Effector CD4-positive, alpha-beta T cell (primary cell): ENCODE measurements at places on chromosomes 1 and 21.

DNA sequence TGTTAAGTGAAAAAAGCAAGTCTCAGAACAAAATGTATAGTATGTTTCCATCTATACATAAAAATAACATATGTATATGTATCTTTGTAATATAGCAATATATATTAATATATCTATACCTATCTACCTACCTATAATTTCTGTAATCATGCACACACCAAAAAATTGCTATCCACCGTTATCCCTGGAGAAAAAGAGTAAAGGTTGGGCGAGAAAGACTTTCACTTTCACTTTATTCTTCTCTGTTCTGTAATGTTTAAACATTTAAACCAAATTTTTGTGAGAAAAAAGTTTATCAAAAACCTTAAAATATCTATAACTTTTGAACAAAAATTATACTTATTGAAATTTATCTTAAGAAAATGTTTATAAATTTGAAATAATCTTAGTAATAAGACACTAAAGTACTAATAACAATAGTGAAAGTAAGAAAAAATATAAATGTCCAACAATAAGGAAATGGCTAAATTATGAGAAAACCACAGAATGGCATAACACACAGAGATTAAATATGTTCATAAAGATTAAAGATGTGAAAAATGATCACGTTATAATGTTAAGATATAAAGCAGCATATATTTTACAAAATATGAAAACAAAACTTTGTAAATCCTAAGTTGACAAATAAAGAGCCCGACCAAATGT is 74.0 kb upstream of the LRRC53 start:
- DNase-seq: no peak

DNA sequence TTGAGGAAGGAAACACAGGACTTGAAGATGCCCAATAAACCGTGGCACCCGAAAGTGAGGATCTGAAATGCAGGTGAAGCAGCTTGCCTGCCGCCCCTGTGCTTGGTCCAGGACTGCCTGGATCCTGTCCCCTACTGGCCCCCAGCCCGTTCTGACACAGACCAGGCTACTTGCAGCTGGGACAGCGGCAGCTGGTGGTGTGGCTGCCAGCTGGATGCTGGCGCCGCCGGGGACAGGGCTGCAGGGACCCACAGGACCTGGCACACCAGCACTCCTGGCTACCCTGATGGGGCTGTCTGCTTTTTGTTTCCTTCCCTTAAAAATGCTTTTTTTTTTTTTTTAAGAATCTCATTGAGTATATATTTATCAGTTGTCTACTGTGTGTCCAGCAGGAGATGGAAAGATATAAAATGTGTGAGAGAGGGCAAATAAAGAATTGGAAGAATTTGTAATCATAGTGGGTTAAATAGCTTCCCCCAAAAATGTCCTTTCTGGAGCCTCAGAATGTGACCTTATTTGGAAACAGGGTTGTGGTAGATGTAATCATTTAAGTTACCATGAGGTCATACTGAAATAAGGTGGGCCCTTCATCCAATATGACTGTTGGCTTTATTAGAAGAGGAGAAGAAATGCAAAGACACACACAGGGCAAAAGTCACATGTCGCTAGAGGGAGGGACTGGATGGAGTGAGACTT is 165.6 kb downstream of the DSCAM start:
- DNase-seq: no peak

- DNase-seq: no peak
Observed at GRCh38 chr1:219733511-219734174, 120.7 kb upstream of the ZC3H11B start.

DNA sequence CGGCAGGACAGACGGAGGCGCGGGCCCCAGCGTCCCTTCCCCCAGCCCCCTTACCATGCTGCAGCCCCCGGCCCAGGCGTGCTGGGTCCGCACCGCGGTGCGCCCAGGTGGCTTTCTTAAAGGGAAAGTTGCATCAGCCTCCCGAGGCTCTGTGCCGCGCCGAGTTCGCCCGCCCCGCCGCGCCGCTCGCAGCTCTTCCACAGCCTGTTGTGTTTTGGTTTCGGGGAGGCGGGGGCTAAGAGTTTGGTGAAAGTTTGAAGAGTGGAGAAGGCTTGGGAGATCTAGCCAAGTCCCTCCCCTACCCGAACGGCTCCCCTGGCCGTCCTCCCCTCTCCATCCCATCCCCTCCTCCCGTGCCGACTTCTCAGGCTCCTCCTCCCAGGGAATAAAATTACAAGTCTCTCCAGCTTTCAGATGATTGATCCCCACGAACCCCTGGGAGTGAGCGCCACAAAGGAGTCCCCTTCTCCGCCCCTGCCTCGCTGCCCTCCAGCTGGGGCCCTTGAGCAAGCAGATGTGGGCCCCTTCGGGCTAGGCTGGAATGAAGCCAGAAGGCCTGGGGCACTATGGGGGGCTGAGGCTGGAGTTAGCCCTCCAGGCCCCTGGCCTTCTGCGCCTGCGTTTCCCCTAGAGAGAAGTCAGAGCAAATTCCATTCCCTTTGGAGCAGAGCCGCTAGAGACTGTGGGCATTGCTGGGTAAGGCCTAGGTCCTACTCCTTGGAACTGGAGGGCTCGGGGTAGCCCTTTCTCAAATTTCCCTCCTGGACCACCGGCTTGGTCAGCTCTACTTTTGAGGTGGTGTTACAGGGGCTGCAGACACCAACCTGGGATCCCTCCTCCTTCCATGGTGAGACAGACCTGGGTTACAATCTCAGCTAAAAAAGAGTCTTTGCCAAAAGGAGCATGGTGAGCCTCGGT is at the start of gene SLC6A9:
TSS of gene SLC6A9 (minus strand) at position 211 of the 918 bp plus-strand sequence. CDS start 7,185 bp downstream, outside the sequence.
- DNase-seq: no peak

- DNase-seq: no peak
Observed at GRCh38 chr1:45883658-45884057, 80.2 kb downstream of the MAST2 start.

- no peak for DNase-seq
Observed at GRCh38 chr1:227805606-227806197, 9.8 kb upstream of the PRSS38 start.

DNA sequence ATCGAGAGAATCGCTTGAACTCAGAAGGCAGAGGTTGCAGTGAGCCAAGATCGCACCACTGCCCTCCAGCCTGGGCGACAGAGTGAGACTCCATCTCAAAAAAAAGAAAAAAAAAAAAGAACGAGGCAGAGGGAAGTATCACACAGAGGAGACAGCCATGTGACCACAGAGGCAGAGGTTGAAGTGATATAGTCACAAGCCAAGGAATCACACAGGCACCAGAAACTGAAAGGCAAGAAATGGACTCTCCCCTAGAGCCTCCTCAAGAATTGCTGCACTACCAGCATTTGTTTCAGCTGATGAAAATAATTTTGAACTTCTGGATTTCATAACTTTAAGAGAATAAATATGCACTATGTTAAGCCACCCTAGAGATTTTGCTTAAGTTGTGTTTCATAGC is 459.6 kb downstream of the PTPRC start:
- DNase-seq: no peak

GRCh38 chr1:67745875-67746698 is 61.1 kb downstream of the GADD45A start:
- no peak for DNase-seq

GRCh38 chr1:118487091-118487490 is 302.1 kb upstream of the SPAG17 start:
- no peak for DNase-seq

DNA sequence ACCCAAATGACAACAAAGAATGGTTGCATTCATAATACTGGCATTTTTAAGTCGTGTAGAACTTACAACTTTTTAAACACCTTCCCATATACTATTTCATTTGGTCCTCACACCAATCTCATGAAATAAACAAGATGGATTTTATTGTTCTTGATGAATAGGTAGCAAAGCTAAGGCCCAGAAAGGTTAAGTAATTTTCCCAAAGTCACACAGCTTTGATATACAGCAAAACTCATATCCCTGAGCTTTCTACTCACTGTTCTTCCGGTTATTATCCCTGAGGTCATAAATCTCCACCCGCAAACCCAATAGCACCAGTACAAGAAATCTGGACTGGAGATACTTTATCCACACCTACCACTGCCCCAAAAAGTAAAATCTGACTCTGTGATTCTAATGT is 186.2 kb downstream of the RUNX1 start:
- no peak for DNase-seq

GRCh38 chr21:27363719-27364477 is 397.0 kb upstream of the ADAMTS5 start:
- DNase-seq: no peak

DNA sequence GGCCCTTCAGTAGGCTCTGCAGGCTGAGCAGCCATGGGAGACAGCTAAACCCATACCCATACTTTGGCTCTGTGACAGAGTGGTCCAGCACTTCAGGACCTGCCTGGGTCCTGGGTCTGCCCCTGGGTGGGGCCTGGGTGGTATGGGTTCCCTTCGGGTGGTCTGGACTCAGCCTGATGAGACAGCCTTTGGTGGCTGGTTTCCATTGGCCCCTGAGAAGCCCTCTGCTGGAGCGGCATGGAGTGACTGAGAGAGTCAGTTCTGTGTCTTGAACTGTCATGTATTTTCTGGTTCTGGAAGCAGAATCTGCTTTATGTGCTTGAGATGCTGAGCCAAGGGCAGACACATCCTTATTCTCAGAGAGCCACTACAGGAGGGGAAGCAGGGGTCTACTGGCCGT is 31.3 kb upstream of the KCNA2 start:
- no peak for DNase-seq

DNA sequence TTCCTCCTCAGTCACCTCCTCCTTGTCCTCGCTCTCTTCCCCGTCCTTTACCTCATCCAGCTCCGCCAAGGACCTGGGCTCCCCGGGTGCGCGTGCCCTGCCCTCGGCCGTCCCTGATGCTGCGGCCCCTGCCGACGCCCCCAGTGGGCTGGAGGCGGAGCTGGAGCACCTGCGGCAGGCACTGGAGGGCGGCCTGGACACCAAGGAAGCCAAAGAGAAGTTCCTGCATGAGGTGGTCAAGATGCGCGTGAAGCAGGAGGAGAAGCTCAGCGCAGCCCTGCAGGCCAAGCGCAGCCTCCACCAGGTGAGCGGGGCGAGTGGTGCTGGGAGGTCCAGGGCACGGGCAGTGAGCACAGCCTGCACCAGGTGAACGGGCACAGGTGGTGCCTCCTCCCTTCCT is 76.2 kb downstream of the SKI start:
- DNase-seq: no peak

DNA sequence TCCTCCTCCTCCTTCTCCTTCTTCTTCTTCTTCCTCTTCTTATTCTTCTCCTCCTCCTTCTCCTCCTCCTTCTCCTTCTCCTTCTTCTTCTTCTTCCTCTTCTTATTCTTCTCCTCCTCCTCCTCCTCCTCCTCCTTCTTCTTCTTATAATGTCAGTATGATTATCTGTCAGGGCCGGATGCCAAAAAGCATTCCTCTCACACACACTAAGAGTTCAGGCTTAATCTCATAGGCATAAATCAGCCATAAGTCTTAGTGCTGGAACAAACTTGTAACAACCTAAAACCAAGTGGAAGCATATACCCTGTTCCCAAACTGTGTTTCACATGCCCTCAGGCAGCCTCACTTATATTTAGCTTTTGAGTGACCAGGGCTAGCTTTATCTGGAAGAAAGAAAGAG is 240.3 kb downstream of the LMX1A start:
- DNase-seq: no peak

DNA sequence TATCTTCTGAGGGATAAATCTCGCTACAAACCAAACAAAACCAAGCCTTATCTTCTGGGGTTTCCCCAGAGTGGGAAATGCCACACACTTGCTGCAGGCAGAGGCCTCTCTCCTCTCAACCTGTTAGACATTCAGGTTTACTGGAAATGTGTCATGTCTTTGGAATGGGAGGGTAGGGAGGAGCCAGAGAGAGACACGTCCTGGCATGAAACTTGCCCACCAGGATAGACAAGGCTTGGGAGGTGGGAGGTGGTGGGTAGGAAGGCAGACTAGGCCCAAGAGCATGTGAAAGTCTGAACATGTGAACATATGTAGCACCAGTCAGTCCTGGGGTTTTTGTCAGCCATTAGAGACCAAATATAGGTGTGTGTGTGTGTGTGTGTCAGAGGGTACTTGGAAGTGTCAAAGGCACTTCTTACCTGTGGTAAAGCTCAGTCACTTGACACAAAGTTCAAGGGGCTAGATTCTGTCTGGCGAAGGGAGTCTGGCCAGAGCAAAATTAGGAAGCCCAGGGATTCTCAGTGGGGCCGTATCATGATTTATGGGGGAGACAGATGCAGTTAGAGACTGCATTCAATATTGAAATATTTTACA is 32.4 kb upstream of the PIGC start:
- no peak for DNase-seq

DNA sequence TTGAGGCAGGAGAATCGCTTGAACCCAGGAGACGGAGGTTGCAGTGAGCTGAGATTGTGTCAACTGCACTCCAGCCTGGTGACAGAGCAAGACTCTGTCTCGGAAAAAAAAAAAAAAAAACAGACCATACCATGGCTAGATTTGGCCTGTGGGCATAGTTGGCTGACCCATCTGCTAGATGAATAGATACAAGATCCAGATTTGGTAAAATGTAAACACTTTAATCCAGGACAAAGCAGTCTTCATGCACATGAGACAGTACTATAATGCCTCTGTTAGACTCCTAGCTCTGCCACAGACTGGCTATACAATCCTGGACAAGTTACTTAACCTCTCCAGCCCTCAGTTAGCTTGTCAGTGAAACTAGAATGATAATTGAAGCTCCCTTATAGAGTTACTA is 27.9 kb upstream of the SRP9 start:
- DNase-seq: no peak
